ENCODE measurements at places on chromosomes 2 and 18. TPM values are rescaled to one million over a fixed set of nuclear protein-coding genes. Genes with fewer than 3 reads are reported as not detected.

COQ10B gene
- 45.1 TPM for total RNA-seq

ZSWIM2 gene
- not detected for total RNA-seq

IL1B gene
- total RNA-seq, result 57.5 TPM

ADAM23 gene
- total RNA-seq, result not detected

TUBB8B gene
- not detected for total RNA-seq

IL1RL2 gene
- 0.39 TPM for total RNA-seq

ASXL3 gene
- total RNA-seq, result not detected

LYPD6 gene
- total RNA-seq, result 16.1 TPM

PDCD1 gene
- not detected for total RNA-seq

CCDC141 gene
- 0.88 TPM for total RNA-seq

- DNase-seq, result no peak
These were observed 17.3 kb downstream of the FBXO41 start for GRCh38 chr2:73267008-73267407.

DNA sequence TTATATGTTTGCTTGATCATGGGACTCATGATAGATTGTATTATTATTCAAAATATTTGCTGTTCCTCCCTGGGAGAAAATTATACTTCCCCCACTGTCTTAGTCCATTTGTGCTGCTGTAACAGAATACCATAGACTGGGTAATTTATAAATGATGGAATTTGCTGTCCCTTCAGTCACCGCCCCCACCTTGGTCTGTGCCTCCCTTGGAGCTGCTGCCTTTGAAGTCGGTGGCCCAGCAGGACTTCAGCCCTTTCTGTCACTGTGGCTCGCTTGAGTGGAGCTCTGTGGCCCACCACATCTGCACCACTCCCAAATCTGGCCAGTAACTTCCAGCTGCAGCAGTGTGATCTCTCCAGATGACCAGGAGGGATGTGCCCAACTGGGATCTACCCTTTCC is 200.8 kb downstream of the AGPS start:
- DNase-seq, result no peak

- no peak for DNase-seq
These were observed 78.1 kb downstream of the IRS1 start for GRCh38 chr2:226721541-226721940.

- DNase-seq, result peak; percentile 89
These were observed 38.8 kb downstream of the PPP4R1 start for GRCh38 chr18:9575558-9575957.

DNA sequence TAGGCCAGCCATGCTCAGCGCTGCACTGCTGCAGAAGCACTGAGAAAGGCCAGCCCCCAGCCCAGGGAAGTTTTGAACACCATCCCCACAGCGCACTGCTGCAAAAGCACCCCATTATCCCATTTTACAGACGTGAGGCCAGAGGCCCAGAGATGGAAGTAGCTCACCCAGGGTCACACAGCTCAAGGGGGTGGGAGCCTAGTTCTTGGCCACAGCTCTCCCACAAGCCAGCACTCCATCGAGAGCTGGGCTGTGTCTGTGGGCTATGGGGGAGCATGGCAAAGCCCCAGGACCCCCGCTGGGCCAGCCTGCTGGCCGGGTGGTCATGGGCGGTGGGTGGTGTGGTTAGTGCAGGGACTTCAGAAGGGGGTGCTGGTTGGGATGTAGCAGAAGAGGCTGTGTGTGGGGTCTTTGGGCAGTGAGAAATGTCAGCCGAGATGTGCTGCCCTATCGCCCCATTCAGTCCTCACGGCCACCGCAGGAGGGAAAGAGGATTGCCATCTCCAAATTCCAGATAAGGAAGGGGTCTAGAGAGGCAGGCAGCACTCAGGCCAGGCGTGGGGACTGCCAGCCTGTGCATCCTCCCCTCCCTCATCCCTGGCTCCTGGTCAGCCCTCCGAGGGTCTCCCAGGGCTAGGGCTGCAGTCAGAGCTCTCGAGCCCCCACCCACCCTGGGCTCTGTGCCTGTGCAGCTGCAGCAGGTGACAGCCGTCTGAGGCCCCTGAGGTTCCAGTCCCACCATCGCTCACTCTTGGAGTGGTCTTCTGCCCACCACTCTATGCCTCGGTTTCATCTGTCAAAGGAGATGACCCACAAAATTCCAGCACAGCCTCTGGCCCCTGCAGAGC is 17.0 kb upstream of the GPR17 start:
- no peak for DNase-seq

DNA sequence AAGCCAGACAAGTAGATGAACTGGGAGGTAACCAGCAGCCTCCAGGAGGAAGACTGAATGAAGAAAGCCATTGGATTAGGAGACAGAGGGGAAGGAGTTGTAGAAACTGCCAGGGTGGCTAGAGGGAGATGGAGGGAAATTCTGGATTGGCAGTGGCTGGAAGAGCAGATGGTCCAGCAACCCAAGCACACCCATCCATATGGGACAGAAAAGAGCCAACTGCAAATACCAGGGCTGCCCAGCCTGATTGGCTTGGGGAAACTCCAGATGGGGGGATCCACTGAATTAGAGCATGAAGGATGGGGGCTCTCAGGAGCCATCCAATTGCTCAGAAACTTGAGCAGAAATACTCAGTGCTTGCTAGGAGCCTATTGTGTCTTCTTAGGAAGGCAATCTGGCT is 173.5 kb upstream of the EPB41L3 start:
- no peak for DNase-seq

DNA sequence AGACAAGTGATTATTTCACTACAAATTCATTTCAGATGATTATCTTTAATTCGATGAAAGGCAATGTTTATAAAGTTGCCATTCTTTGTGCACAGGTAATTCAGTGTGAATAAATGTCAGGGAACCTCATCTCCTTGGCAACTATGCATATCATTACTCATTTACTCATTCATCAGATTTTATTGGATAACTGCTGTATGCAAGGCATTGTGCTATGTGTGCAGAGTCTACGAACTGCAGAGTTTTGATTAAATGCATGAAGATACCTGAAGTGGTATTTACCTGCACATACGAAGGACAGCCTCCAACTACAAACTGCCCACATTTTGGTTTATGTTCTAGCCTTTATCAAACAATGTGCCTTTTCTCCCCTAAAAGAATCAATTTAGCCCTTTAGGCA is 3.5 kb downstream of the RND3 start:
- DNase-seq, result no peak

GRCh38 chr2:226733189-226733858 is 66.3 kb downstream of the IRS1 start:
- peak; percentile 42 for DNase-seq

- no peak for DNase-seq
These were observed 482.0 kb downstream of the BCL11A start for GRCh38 chr2:60071490-60071831.

DNA sequence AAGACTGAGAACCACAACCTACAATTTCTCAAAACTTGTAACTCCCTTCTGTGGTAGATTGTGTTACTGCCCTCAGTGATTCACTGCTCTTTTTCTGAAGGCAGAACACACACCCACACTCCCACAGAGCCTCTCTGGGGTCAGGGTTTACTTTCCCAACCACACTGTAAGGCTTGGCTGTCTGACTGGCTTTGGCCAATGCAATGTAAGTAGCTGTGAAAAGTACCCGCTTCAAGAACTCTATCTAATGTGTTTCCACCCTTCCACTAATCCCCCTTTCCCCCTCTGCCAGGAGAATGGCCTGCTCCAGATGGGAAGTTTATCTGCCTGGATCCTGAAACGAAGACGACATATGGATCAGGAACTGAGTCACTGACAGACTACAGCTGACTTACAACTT is 222.7 kb downstream of the CDH2 start:
- DNase-seq, result peak; percentile 38

- no peak for DNase-seq
These were observed 103.8 kb downstream of the TRIM43 start for GRCh38 chr2:95695613-95696012.

- peak; percentile 36 for DNase-seq
These were observed 69.7 kb upstream of the ACKR3 start for GRCh38 chr2:236499691-236500578.

DNA sequence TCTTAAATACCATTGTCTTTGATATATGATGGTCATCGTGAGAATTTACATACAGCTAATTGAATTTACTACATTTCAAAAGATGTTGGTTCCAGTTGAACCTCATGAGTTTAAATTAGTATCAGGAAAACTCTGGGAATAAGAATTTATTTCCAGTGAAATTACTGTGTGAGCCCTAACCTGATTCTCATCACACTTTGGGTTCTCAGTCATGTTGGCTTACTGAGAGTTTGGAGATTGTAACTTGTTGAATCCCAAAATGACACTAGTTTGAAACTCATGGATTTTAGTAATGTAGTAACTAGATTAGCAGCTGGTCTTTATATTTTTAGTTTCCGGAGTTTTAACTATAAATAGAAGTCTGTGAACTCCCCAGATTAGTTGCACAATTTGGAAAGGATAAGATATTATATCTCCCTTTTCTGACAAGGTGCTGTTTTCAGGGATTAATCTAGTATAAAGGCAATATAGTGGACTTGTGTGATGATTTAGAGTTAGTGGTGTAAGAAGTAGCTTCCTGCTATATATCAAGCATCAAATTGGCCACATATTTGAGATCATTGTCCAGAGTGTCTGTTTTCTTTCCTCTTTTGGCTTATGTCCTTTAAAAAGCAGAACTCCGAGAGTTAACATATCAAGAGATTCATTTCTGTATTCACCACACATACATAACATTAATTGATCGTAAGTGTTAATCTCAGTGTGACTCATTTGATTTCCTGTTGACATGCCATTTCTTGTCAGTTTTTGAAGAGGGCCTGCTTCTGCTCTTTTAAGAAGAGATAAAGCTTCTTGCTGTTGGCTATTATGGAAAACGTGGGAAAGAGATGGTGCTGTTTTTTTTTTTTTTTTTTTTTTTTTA is 15.7 kb downstream of the NDUFV2 start:
- no peak for DNase-seq

- DNase-seq, result no peak
These were observed 146.6 kb downstream of the HAUS1 start for GRCh38 chr18:46250812-46251173.

GRCh38 chr2:148955798-148956197 is 80.8 kb downstream of the KIF5C start:
- no peak for DNase-seq

DNA sequence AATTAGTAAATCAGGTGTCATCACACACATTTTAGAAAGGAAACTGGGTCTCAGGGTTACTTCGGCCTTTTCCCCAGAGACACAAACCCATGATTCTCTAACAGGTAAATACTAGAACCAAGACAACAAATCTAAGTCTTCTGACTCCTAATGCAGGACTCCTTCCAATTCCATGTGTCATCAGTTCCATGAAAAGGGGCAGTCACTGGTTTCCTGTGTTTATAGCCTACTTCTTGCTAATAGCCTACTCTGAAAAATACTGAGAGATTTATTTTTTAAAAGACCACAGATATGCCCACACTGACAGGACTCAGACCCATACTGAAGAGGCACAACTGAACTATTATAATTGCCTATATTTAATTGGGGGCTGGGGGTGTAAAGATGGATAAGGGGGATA is 33.0 kb downstream of the RAB1A start:
- no peak for DNase-seq

- no peak for DNase-seq
These were observed 25.4 kb downstream of the CAPN14 start for GRCh38 chr2:31191931-31192330.

GRCh38 chr2:69750246-69750645 is 8.3 kb downstream of the ANXA4 start:
- no peak for DNase-seq

DNA sequence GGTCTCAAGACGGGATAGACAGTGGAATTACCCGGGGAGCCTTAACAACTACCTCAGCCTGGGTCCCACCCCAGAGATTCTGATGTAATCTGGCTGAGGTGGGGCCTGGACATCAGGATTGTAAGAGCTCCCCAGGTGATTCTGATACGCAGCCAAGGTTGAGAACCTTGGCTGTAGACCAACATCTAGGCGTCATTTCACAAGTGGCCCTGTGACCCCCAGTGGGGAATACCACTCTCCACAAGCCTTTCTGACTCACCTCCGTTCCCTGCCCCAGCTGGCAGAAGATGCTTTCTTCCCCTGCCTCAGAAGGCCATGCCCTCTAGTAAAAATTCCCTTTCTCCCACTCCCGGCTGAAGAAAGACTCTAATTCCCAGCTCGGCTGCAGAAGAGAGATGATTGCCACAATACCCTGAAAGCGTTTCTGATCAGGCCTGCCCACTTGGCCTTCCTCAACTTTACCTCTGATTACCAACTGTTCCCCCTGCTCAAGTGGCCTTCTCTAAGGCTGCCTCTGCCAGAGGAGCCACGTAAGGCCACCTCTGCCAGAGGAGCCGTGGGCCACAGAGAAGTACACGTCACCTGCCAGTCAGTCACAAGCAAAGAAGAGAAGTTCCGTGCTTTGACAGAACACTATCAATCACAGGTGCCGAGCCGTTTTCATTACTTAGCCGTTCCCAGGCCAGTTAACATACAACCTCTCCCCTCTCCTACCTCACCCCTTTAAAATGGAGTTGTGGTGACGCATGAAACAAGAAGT is 116.8 kb upstream of the PKDCC start:
- DNase-seq, result peak; percentile 90

DNA sequence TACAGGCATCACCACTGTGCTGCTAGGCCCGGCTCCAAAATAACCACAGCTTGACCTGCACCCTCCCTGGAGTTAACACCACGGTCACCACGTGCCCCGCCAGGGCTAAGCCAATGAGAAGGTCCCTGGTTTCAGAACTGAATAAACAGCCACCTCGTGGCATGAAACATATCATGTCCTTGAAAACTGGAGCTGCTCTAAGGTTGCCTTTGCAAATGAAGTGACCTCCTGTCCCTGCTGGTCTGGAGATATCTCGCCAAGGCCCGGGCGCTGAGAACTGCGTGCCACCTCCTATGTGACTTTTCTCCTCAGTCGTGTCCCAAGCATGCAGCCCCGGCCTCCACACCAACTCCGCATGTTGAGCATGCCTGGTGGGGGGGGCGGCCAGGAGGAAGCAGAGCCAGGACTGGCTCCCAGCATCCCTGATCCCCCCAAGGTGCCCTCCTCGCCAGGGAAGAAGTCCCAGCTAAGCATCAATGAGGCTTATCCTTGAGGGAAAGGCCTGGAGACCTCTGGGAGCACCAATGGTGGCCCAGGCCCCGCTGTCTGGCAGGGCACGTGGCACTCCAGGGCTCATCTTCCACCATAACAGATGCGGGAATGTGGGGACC is 16.3 kb upstream of the KCNG2 start:
- no peak for DNase-seq

GRCh38 chr2:114406347-114406746 is 36.1 kb upstream of the DPP10 start:
- DNase-seq, result no peak
